ENCODE measurements at places on chromosomes 7 and 10.
A peak's percentile ranks its signal among the peaks of the same experiment; 100 is the strongest.

- peak overlapping the region; percentile 96 for H3K27ac ChIP-seq
- peaks cover 64% of the 10 kb centered on the region for H3K36me3 ChIP-seq
- H3K4me3 ChIP-seq = peak overlapping the region; percentile 22
- peak; percentile 52 for DNase-seq
Measured at GRCh38 chr7:43612599-43613589, 30.0 kb downstream of the STK17A start.

GRCh38 chr7:139495580-139496125, 12.2 kb upstream of the KLRG2 start:
- no peak for DNase-seq
- no peak overlapping the region for H3K27ac ChIP-seq
- peaks cover 15% of the 10 kb centered on the region for H3K4me1 ChIP-seq
- no peak overlapping the region for H3K4me3 ChIP-seq

DNA sequence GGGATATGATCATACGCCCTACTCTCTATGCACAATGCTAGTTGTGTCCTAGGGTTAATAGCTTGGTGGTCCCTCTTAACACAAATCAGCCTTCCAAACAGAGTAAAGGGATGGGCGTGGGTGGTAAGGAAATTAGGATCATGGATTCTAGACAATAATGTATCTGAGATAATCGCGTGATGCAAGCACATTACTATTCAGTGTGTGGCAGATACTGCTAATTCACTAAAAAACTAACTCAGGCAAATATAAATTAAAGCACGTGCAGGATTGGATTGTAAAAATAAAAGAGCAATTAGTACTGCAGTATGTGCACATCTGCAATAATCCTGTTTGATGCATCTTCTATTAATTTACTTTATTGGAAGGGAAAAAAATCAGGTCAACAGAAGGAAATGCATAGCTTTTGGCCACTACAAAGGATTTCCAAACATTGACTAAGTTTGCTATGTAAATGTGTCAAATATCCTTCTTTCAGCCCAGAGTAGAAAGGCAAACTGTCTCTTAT, 22.0 kb downstream of the TWIST1 start:
- DNase-seq = no peak
- H3K27ac ChIP-seq = no peak overlapping the region
- no peaks in the 10 kb centered on the region for H3K36me3 ChIP-seq
- H3K4me1 ChIP-seq = no peaks in the 10 kb centered on the region

GRCh38 chr7:33979300-33979806, 74.0 kb downstream of the BMPER start:
- no peaks in the 10 kb centered on the region for H3K4me1 ChIP-seq
- no peaks in the 10 kb centered on the region for H3K27me3 ChIP-seq
- H3K27ac ChIP-seq = no peak overlapping the region

DNA sequence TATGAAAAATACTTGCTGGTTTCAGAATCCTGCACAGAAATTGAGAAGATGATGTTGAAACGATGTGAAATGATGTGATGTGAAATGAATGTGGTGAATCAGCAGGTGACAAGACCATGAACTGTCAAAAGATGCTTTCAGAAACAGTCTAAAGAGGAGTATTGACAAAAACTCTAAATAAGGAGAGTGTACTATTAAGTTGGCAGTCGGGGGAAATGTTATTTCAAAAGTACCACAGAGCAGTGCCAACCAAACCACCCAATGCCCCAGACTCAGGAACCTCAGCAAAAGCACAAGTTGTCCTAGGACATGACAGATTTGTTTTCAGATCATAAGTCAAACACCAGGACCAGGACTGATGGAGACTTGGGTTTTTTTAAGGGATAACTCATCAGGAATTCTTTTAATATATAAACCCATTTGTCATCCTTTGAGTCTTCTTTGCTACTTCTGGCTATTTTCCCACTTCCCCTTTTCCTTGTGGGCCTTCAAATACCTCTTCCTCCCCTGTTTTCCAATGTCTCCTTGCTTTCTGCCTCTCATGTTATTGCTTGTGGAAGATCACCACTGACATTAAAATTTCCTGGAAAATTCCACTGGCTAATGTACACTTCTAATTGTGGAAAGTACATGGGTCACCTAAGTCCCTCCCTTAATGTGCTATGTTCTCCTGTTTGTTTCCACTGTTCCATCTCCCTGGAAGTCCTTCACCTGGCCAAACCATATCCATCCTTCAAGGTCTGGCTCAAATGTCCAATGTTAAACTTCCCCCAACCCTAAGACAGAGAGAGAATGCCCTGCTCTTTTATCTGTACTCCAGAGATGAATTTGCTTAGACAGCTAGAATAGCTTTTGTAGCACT, 10.2 kb upstream of the PPP1R3C start:
- H3K27ac ChIP-seq = no peak overlapping the region
- peaks cover 33% of the 10 kb centered on the region for H3K27me3 ChIP-seq
- no peak overlapping the region for H3K4me3 ChIP-seq
- no peaks in the 10 kb centered on the region for H3K4me1 ChIP-seq
